Left forelimb (tissue), 1 donor: ENCODE measurements at places on chromosomes 6 and 20.

- DNase-seq: no peak
Observed at GRCh38 chr20:9491324-9491723, 23.1 kb upstream of the LAMP5 start.

GRCh38 chr6:23659125-23659524 lies 466.9 kb upstream of the NRSN1 start:
- no peak for DNase-seq

DNA sequence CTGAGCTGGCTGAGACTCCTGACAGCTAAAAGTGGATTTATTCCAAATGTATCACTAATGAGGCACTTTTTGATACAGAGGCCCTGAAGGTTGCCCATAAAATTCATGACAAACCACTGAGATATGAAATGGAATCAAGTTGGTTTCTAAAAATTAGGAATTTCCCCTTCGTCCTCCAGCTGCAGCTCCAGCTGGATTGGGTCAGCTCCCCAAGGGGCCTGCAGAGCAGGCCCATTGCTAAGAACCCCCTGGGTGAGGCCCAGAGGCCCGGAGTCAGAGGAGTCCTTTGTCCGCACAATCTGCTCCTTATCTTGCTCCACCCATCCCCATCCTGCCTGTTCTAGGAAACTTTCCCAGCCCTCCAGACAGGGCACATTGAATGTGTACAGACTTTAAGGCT lies 163.5 kb upstream of the TOP1 start:
- no peak for DNase-seq

- no peak for DNase-seq
Observed at GRCh38 chr6:42071881-42072583, 21.7 kb downstream of the TAF8 start.

DNA sequence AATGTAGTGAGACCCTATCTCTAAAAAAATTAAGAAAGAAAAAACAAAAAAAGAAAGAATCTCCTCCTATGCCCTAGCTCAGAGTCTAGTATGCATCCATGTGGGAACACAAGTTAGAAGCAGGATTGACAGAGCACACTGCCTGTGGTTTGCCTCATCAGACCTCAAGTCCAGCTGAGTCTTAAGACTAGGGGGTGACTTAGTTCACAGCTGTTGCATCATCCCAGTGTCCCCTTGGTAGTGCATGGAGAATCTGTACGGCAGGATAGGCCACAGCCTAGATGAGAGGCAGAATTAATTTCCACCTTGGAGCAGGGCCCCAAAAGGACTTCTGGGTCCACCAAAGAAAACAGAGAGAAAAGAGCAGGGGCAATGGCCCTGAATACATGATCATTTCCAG lies 13.7 kb downstream of the PNPLA1 start:
- no peak for DNase-seq

DNA sequence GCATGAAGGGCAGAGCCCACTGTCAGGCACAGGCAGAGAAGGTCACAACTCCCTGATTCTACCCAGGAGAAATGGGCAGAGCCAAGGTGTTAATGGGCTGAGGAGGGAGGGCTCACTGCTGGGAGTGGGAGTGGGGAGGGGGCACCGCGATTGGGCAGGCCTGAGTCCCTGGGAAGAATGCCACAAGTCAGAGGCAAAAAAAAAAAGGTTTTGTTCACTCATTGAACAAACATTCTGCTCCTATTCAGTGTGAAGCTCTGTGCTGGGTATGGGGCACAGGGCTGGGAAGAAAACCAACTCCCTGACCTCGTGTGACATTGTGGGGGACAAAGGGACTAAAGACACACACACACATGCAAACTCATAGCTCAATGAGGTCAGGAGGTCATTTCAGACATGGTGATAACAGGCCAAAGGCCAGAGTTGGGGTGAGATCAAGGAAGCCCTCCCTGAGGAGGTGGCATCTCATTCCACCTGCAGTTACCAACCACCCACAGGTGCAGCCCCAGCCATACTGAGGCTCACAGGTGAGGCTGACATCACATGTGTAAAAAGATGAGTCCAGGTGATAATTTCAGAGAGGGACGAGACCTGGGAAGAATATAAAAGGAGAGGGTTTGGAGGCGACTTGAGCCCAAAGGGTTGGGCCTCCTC lies 3.2 kb upstream of the PMEPA1 start:
- DNase-seq: no peak

DNA sequence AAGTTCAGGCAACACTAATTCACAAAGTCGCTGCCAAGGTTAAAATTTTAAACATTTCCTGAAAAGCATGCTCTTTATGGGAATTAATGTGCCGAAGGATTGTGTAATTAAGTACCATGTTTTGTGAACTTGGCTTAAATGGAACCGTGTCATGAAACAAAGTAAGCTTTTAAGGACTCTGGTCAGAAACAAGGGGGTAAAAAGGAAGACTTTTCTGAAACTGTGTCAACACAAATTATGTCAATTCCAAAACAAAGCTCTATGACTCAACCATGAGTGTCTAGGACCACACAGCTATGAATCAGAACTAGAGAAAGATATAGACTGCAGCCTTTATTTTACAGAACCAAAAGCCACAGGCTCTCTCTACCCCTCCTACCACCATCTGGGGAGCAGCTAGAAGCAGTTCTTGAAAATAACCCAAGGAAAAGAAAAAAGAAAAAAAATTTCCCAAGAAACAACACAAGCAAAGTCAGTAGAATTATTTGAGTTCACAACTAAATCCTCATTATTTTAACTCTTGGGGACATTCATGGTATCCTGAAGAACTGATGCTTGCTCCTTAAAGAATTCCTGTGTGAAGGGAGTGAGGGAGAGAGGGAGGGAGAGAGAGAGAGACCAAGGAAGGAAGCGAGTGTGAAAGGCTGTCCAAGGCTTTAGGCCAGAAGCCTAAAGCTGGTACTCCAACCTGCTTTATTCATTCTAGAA lies 81.9 kb downstream of the ZMYND8 start:
- DNase-seq: no peak

- DNase-seq: no peak
Observed at GRCh38 chr20:51750770-51751388, 17.3 kb downstream of the ATP9A start.

- DNase-seq: no peak
Observed at GRCh38 chr20:56776345-56776744, 147.2 kb downstream of the TFAP2C start.

DNA sequence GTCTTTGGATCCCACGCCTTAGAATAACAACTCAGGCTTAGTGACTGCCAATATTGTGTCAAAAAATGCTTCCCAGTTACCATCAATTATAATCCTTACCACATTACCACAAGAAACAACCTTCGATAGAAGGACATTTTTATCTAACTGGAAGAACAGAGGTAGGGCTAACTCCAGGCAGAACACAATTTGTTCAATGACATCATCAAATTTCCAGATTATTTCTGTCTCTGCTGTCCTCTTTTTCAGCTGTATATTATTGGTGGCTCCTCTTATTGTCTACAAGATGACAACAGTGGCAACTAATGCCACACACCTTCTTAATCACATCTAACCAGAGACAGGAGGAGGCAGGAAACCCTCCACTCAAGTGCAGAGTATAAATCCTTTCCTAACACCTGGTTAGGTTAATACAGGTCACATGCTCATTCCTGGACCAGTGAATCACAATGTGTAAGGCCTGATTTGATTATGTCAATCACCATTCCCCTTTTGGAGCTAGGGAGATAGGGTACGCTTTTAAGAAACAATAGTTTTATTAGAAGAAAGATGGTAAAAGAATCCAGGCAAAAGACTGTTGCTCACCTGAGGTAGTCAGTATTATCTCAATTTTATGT lies 18.0 kb downstream of the KHDC1L start:
- no peak for DNase-seq

DNA sequence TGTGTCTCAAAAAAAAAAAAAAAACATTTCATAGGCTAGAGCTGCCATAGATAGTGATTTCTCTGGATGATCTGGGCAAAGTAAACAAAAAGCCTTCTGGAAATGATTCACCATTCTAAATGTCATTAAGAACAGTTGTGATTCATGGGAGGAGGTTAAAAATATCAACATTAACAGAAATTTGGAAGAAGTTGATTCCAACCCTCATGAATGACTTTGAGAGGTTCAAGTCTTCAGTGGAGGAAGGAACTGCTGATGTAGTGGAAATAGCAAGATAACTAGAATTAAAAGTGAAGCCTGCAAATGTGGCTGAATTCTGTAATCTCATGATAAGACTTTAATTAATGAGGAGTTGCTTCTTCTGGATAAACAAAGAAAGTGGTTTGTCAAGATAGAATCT lies 26.8 kb upstream of the MMP24 start:
- DNase-seq: no peak

GRCh38 chr6:146741609-146742008 lies 142.8 kb downstream of the ADGB start:
- DNase-seq: no peak

DNA sequence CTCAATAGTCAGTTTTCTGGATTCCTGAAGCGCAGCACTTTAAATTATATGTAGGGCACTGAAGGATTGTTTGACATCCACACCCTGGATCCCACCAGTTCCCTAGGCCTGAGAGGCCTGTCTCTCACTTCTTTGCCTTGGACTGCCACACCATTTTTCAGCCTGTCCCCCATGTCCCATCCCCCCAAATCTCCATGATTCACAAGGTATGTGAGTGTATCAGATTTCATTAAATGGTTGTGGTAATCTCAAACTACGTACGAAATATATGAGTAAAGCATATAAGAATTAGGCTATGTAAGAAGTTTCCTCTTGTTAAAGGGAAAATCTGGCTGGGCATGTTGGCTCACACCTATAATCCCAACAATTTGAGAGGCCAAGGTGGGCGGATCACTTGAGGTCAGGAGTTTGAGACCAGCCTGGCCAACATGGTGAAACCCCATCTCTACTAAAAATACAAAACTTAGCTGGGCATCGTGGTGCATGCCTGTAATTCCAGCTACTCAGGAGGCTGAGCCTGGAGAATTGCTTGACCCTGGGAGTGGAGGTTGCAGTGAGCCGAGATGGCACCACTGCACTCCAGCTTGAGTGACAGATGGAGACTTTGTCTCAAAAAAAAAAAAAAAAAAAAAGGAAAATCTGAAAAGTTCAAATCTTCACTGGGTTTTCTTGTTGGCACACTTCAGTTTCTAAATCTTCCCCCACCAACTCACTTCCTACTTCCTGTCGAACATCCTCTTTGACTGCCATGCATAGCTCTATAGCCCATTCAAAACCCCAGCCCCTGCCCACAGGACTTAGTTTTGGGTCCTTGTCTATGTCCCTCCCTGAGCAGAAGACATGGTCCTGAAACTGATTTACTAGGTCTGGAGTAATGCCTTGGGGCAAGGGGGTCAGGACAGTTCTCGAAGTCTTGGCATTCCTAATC lies 97.3 kb upstream of the SHLD1 start:
- DNase-seq: no peak

- DNase-seq: no peak
Observed at GRCh38 chr6:72049376-72049775, 163.0 kb downstream of the RIMS1 start.

- no peak for DNase-seq
Observed at GRCh38 chr20:54837226-54837625, 361.8 kb downstream of the DOK5 start.

- peak; percentile 91 for DNase-seq
Observed at GRCh38 chr20:44609516-44610312, 27.3 kb downstream of the PKIG start.

GRCh38 chr6:143225929-143226328 lies 165.2 kb downstream of the AIG1 start:
- no peak for DNase-seq

GRCh38 chr20:25061103-25061799 lies 3.3 kb upstream of the ACSS1 start:
- no peak for DNase-seq

GRCh38 chr6:156844089-156844488 lies 66.9 kb downstream of the ARID1B start:
- no peak for DNase-seq

GRCh38 chr6:57221191-57221935 lies 744 bp downstream of the RAB23 start:
- DNase-seq: peak; percentile 82

DNA sequence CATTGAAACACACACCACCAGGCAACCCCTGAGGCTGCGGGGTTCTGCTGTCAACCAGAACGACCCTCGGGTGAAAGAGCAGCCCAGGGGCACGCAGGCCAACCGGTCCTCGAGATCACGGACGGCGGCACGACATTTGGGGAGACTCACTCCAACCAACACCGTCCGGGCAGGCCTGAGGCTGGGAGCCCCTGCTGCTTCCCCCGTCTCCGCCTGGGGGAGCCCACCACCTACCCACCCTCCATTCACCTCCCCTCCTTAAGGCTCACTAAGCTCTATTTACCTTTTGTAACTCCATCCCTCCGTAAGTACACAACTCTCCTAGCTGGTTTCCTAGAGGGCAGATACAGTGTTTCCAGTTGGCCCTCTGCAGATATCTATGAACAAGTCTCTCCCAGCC lies 971.3 kb upstream of the DEFB115 start:
- DNase-seq: no peak

DNA sequence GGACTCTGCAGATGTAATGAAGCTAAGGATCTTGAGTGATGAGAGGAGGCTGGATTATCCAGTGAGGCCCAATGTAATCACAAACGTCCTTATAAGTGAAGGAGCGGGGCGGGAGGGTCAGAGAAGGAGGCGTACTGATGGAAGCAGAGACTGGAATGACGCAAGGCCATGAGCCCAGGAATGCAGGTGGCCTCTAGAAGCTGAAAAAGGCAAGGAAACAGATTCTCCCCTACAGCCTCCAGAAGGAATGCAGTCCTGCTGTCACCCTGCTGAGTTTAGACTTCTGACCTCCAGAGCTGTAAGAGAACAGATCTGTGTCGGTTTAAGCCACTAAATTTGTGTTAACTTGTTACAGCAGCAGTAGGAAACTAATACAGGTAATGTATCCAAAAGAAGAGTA lies 227.9 kb downstream of the PTPRT start:
- DNase-seq: no peak

- no peak for DNase-seq
Observed at GRCh38 chr20:19715986-19716385, 42.1 kb upstream of the RIN2 start.

- DNase-seq: no peak
Observed at GRCh38 chr6:114941078-114941477, 598.3 kb upstream of the HS3ST5 start.

GRCh38 chr6:156396068-156396771 lies 381.0 kb upstream of the ARID1B start:
- DNase-seq: no peak

DNA sequence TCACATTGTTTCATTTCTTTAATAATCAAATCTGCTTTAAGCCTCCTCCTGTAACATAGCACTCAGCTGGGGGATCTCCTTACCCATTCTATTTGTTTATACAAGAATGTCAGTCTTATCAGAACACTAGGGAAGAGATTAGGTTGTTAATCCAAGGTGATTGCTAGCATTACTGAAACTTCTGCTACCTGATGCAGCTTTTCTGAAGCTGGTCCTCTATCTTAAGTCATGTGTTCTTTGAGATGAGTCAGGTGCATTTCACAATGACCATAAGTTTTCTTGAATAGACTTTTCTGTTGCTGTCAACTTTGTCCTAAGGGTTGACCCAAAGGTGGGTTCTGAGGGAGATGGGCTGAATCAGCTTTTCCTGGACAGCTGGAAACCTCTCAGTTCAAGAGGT lies 60.7 kb upstream of the SYNCRIP start:
- no peak for DNase-seq

- no peak for DNase-seq
Observed at GRCh38 chr6:127914240-127914639, 13.4 kb upstream of the THEMIS start.
